Activated naive CD8-positive, alpha-beta T cell treated with anti-CD3 and anti-CD28 coated beads, Interleukin-2, amount 10 ng/mL, durations not matched to agents 7 days and 5 days (primary cell): ENCODE measurements at places on chromosomes 2 and 18. TPM values are rescaled to one million over a fixed set of nuclear protein-coding genes. Genes with fewer than 3 reads are reported as not detected.
A peak's percentile ranks its signal among the peaks of the same experiment; 100 is the strongest.

DNA sequence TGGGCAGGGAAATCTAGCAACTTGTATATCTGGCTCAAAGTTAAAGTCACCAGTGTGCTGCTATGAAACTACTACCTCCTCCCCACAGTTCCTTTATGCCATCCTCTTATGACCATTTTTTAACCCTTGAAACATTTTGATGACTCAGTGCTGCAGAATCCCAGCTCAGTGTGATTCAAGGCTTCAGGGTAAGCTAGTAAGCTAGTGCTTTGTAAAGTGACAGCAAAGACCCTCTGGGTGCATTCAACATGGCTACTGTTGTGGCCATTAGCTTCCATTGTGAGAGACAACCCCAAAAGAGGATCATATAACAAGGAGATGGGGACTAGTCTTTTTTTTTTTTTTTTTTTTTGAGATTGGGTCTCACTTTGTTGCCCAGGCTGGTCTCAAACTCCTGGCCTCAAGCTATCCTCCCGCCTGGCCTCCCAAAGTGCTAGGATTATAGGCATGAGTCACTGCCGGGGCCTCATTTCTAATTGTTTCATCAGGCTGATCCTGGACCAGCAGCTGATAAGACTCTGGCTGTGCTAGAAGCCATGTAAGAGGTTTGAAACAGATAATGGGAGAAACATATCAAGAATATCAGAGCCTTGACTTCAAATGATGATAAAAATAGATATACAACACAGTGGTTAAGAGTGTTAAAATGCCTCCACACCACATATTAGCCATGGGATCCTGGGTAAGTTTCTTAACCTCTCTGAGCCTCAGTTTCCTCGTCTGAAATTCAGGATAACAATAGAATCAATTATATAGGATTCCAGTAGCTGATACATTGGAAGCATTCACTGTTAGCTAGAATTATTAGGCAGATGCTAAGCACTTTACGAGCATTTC lies 65.7 kb upstream of the RTN4 start:
- H3K4me3 ChIP-seq: no peak overlapping the region
- H3K27ac ChIP-seq: no peak overlapping the region
- peaks cover 3% of the 10 kb centered on the region for H3K27me3 ChIP-seq
- no peak for DNase-seq
- H3K4me1 ChIP-seq: no peaks in the 10 kb centered on the region
- no peaks in the 10 kb centered on the region for H3K36me3 ChIP-seq

ANKRD53 gene
- total RNA-seq: 0.33 TPM

IL18RAP gene
- total RNA-seq: 16.7 TPM

GRCh38 chr2:113164215-113164929 lies 9.4 kb upstream of the PSD4 start:
- H3K27me3 ChIP-seq: no peaks in the 10 kb centered on the region
- H3K4me3 ChIP-seq: no peak overlapping the region
- DNase-seq: no peak
- no peak overlapping the region for H3K27ac ChIP-seq
- peaks cover 15% of the 10 kb centered on the region for H3K36me3 ChIP-seq

- H3K27me3 ChIP-seq: no peaks in the 10 kb centered on the region
- DNase-seq: no peak
- H3K36me3 ChIP-seq: peaks cover 37% of the 10 kb centered on the region
- H3K27ac ChIP-seq: no peak overlapping the region
- H3K4me3 ChIP-seq: no peak overlapping the region
- peaks cover 42% of the 10 kb centered on the region for H3K4me1 ChIP-seq
Measured at GRCh38 chr2:148721520-148721931, 77.0 kb downstream of the EPC2 start.

DNA sequence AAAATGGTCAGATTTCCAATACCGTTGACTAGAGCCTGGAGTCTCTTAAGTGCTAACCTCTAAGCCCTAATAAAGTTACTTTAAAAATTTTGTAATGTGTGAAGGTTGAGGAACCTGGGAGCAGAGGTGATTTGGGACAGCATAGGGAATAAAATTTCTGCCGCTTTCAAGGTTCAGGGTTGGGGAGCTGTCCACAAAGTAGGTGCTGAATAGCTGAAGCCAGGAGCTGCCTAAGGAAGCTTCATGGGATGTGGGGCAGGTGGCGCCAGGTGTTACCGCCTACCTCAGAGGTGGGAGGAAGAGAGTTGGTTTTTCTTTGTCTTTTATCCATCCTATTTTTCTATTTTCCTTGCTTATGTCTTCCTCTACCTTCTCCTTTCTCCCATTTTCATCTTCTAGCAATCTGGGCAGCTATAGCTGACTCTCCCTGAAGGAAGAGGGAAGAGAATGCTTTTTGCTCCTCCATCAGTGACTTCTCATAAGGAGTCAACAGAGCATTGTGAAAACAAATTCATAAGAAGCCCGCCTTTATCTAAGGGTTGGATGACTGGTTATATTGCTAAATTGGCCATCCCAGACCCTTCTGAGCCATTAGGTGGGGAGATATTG lies 178.7 kb downstream of the CLIP4 start:
- H3K4me3 ChIP-seq: no peak overlapping the region
- H3K36me3 ChIP-seq: no peaks in the 10 kb centered on the region
- peaks cover 17% of the 10 kb centered on the region for H3K27me3 ChIP-seq
- DNase-seq: no peak
- no peak overlapping the region for H3K27ac ChIP-seq

DNA sequence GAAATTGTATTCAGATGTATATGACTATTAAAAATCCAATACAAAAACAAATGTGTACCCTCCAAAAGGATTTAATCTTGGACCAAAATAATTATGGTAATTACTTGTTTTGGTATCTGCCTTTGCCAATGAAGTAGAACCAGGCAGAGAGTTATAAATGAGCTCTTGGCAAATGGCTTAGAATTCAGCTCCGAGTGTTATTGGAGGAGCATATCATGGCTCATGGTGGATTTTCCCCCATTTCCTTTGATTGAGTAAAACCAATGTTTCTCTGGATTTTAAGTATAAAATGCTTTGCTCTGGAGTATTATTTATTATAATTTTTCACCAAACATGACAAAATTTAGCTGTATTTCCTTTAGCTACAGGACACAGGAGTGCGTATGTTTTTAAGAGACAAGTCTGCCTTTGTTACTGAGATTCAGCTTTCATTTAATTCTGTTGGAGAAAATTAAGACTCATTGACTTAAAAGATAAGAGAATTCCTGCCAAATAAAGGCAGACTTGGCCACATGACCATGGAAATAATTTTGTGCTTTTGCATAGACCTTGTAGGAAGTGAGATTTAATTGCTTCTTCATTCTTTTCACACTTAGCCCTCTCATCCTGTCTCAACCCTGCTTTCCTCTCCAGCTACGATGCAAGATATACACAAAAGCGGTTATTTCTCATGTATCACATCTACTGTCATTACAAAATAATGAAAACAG lies 281.0 kb upstream of the SOX11 start:
- no peak overlapping the region for H3K27ac ChIP-seq
- DNase-seq: no peak
- no peak overlapping the region for H3K4me3 ChIP-seq
- no peaks in the 10 kb centered on the region for H3K36me3 ChIP-seq

- H3K4me3 ChIP-seq: no peak overlapping the region
- H3K27me3 ChIP-seq: no peaks in the 10 kb centered on the region
- DNase-seq: no peak
Measured at GRCh38 chr2:133607679-133608078, 39.4 kb upstream of the NCKAP5 start.

GRCh38 chr2:28407976-28408690 lies 15.5 kb downstream of the FOSL2 start:
- H3K4me3 ChIP-seq: peak overlapping the region; percentile 63
- DNase-seq: no peak
- peaks cover 59% of the 10 kb centered on the region for H3K36me3 ChIP-seq
- peak overlapping the region; percentile 30 for H3K27ac ChIP-seq

IL1F10 gene
- not detected for total RNA-seq

GRCh38 chr2:133717497-133717896 lies 149.2 kb upstream of the NCKAP5 start:
- H3K27ac ChIP-seq: no peak overlapping the region
- DNase-seq: no peak
- H3K4me1 ChIP-seq: no peaks in the 10 kb centered on the region
- H3K27me3 ChIP-seq: no peaks in the 10 kb centered on the region

GRCh38 chr18:14914121-14914520 lies 166.1 kb downstream of the ANKRD30B start:
- no peak overlapping the region for H3K4me3 ChIP-seq
- H3K27me3 ChIP-seq: no peaks in the 10 kb centered on the region
- H3K27ac ChIP-seq: no peak overlapping the region
- no peaks in the 10 kb centered on the region for H3K36me3 ChIP-seq

GRCh38 chr2:61538920-61539520 lies 864 bp upstream of the XPO1 start:
- peaks cover 5% of the 10 kb centered on the region for H3K27me3 ChIP-seq
- peak overlapping the region; percentile 100 for H3K4me3 ChIP-seq
- H3K36me3 ChIP-seq: peaks cover 14% of the 10 kb centered on the region
- no peak for DNase-seq
- H3K27ac ChIP-seq: peak overlapping the region; percentile 100

GRCh38 chr2:216666461-216667233 lies 28.7 kb downstream of the IGFBP5 start:
- H3K36me3 ChIP-seq: no peaks in the 10 kb centered on the region
- no peak overlapping the region for H3K4me3 ChIP-seq
- H3K27me3 ChIP-seq: peaks cover 5% of the 10 kb centered on the region
- peak overlapping the region; percentile 26 for H3K27ac ChIP-seq

PARD6G gene
- 1.0 TPM for total RNA-seq

MOGAT1 gene
- not detected for total RNA-seq

B4GALT6 gene
- 0.48 TPM for total RNA-seq
